ENCODE measurements at places on chromosomes 4 and X.

DNA sequence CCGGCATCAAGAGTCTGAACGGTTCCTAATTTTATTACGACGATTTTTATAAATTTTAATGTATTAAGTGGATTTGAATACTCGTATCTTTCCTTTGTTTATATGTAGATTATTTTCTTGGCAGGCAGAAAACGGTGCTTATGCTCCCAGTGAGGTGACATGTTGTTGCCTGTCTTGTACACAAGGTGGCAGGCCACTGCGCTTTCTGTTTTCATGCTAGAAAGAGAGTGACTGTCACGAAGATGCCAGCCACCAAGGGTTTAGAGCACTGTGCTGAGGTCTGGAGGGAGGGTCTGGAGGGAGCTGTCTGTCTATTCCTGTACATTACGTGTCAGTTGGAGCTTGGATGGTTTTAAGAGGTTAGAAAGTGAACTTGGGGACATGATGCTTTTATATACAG, 87.7 kb downstream of the SHROOM2 start:
- no peak for DNase-seq

DNA sequence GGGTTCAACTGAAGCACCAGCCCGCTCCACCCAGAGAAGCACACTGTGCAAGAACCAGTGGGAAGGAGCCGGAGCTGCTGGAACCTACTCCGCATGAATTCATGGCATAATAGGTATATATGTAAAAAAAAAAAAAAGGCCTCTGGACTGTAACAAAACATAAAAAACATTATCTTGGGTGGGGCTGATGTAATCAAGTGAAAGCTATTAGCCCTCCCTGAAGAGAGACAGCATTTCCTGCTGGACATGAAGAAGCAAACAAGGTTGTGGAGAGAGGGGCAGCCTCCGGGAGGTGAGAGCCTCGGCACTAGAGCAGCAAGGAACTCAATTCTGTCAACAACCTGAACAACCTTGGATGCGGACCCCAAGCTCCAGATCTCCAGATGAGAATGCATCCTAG, 50.7 kb downstream of the PLAC1 start:
- DNase-seq, result no peak

DNA sequence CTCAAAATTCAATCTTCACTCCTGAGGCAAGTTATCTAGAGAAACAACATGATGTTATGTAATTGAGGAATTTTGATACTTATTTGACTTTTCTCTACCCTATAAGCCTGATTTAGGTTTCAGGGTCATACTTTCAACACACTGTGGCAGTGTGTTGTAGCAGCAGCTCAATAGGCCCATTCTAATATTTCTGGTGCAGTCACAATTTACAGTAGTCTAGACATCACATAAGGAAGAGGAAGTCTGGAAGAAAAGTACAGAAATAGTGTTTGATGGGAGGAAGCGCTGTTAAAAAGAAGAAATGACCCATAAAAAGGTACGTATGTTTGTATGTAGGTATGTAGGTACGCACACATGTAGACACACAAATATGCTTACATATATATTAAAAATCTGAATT, 194.3 kb downstream of the ARHGAP24 start:
- no peak for DNase-seq

GRCh38 chr4:165967486-165967885, 94.4 kb downstream of the TLL1 start:
- no peak for DNase-seq

DNA sequence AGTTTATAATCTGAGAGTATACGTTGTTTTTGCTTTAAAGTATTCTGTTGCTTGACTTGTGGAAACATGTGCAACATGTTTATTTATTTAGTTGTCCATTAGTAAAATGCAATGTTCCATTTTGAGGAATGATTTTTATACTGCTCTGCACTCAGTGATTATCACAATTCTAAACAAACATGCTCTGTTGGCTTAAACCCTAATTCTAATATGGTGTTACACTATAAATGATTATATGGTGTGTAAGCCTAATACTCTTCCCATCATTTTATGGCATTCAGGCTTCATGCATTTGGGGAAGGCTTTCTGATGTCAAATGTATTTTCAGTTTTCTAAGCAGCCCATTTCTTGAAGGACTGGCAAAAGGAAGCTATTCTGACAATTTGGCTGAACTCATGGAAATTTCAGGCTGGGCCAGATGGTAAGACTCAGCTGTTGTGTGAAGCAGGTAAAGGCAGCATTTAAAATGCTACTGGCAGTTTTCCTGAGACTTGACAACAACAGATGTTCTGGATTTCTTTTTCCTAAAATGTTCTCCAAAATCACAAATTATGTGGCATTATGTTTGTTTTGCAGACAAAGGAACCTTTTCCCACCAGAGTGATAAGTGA, 336.7 kb upstream of the GNPDA2 start:
- DNase-seq, result no peak

- DNase-seq, result no peak
Measured at GRCh38 chr4:88225232-88226105, 58.9 kb downstream of the PPM1K start.

DNA sequence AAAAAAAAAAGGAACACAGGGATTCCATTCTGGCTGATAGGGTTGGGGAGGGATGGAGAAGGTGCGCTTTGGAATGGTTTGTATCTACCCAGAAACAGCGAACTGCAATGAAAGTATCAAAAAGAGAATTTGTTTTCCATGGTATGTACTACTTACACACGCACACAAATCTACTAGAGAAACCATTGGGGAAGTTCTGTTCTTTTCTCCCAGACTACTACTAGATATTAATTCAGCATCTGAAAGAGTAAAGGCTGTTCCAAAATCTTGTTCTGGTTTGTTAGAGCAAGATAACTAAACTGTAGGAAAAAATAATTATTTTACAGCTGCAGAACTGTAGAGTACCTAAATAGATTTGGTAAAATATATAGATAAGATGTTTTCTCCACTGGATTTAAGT, 118.4 kb downstream of the CBR4 start:
- no peak for DNase-seq

GRCh38 chrX:19373351-19373891, 29.7 kb downstream of the PDHA1 start:
- DNase-seq, result no peak

Measured in gastrocnemius medialis (tissue), 4 donors.